ENCODE measurements at places on chromosomes 11 and 22.

DNA sequence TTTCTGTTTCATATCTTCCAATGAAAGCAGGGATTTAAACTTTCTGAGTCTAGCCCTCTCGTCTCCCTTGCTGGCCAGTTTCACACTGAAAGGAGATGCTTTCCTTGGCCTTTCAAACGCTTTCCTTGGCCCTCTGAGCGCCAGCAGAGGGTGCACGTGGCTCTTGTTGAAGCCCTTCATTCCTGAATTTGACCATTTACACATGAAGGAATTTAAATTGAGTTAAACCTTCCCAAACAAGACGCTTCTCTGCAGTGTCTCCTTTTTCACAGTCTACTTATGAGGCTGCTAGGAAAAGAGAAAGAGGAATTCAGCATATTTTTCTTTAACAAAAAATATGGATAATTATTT lies 21.6 kb downstream of the NNMT start:
- no peak for DNase-seq

DNA sequence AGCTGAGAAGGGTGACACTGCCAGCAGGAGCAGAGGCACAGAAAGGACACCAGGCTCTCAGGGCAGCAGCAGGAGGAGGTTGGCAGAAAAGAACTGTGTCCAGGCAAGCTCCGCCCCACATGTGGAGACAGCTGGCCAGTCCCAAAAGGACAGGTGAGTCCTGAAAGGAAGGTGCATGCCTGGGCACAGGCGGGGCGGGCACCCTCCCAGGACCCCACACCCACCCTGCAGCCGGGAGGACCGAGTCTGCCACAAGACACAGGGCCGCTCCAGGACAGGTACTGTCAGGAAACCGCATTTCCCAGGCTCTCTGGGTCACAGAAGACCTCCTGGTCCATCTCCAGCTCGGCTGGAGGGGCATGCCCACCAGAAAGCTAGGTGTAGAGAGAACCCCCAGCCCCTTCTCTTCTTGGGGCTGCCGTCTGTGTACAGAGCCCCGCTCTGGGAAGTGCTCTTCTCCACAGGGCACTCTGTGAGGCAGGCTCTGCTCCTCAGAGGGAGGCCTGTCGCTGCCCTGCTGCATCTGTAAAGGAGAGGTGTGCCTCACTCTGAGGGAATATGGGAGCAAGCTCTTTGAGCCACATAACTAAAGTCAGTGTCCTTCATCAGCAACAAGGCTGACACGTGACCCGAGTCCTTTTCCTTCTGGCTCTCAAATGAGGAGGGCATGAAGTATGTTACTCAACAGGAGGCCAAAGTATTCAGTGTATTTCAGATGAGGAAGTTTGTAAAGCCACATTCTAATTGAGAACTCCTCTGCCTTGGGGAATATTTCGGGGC lies 50.5 kb downstream of the CLTCL1 start:
- no peak for DNase-seq

GRCh38 chr11:92907671-92908070 lies 61.8 kb upstream of the MTNR1B start:
- DNase-seq = no peak

GRCh38 chr11:93196816-93197379 lies 893 bp downstream of the SLC36A4 start:
- peak; percentile 55 for DNase-seq

GRCh38 chr11:117484156-117484555 lies 156.5 kb downstream of the CEP164 start:
- no peak for DNase-seq

DNA sequence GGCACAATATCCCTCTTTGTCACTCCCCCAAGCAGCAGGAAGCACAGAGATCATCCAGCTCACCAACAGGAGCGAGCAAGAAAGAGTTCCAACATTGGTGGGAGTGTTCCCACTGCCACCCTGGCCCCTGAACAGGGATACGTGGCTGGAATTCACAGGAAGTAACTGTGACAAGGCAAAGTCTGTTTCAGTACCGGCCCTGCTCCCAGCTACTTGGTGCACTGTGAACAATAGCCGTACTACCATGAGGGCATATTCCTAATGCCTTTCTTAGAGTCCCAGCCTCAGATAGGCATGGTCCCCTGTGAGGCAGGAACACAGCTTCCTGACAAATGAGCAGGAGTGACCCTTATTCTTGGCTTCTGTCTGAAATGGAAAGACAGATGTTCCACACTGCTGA lies 1.8 kb upstream of the SLC37A2 start:
- no peak for DNase-seq

GRCh38 chr11:44506375-44507016 lies 59.0 kb upstream of the CD82 start:
- DNase-seq = no peak

GRCh38 chr22:42958937-42959336 lies 56.0 kb downstream of the PACSIN2 start:
- no peak for DNase-seq

- DNase-seq = no peak
Measured at GRCh38 chr11:68756171-68756766, 4.9 kb upstream of the TESMIN start.

DNA sequence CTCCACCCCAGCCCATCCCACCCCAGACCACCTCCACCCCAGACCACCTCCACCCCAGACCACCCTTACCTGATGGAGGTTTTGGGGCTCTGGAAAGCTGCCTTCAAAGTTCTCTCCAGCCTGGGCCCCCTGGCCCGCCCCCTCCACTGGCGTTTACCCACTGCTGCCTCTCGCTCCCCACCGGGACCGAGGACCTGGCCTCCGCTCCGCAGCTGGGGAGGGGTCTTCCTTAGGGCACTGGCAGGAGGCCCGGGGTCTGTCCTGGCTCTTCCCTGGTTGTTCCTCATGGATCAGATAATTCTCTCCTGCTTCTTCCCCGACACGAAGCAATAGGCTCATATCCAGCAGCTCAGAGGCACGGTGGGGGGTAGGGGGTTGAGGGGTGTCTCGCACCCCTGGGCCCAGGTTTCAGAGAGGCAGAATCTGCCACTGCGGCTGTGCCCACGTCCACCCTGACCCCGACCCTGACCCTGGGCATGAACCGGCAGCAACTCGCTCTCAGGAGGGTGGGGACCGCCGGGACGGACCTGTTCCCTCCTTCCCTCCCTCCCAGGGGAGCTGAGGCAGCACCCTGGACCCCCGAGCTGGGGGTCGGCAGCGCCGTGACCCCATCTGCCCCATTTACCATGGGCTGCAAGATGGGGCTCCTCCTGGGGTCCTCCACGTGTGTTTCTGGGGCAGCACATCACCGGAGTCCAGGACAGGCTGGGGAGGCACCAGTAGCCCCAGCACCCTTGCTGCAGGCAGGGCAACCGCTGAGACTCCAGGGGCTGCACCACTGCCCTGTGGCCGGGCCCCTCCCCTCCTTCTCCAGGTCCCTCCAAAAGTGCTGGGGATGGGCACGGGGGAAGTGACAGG lies 12.9 kb downstream of the KRTAP5-5 start:
- DNase-seq = no peak

DNA sequence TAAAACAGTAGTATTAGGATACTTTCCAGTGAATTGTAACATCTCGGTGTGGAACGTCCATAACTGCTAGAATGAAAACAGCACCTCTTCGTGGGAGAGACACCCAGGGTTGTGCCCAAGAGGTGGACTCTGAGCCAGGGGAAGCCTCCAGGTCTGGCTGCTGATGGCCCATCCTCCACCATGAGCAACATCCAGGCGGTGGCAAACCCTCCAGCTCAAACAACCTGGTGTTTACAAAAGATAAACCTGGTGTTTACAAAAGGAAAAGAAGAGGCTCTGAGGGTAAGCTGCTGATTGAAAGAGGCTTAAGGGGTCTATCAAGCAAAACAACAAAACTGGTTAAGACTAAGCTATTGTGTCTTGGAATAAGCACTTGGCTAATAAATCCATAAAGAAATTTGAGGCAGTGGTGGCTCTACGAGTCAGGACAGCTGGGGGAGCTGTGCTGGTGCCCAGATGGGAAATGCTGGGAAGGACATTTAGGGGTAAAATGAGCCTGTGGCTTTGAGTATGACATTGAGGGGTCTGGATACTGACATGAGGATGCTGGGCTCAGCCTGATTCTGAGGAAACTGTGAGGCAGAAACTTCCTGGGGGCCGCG lies 909.0 kb downstream of the BRD1 start:
- DNase-seq = no peak

- DNase-seq = peak; percentile 50
Measured at GRCh38 chr11:8219257-8220021, 44.2 kb downstream of the LMO1 start.

DNA sequence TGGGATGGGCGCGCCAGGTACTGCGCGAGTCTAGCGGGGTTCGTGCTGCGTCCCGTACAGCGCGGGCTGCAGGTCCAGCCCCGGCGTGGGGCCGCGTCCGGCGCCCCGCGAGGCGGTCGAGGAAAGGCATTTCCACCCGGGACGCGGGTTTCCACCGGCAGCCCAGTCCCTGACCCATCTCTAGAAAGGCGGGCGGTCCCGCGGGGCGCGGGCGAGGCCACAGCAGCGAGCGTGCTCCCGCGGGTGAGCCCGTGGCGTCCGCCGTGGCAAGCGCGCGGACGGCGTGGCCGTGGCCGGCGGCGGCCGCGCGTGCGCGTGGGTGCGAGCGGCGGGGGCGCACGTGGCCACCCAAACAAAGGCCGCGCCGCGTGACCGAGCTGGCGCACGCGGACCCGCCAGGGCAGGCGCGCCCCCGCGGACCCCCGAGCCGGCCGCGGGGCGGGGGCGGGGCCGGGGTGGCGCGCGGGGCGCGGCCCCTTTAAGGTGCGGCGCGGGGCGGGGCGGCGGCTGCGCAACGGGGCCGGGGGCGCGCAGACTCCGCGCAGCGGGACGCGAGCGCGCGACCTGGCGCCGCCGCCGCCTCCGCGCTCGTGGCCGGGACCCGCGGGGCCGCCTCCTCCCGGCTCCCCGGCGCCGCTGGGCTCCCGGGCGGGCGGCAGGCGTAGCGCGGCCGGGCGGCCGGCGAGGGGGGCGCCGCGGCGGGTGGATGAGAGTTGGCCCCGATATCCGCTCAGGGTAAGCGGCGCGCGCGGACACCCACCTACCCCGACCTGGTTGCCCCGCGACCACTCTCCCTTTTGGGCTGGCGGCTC lies 39.3 kb upstream of the CELSR1 start:
- no peak for DNase-seq

GRCh38 chr11:71097506-71098240 lies 154.7 kb downstream of the SHANK2 start:
- no peak for DNase-seq

DNA sequence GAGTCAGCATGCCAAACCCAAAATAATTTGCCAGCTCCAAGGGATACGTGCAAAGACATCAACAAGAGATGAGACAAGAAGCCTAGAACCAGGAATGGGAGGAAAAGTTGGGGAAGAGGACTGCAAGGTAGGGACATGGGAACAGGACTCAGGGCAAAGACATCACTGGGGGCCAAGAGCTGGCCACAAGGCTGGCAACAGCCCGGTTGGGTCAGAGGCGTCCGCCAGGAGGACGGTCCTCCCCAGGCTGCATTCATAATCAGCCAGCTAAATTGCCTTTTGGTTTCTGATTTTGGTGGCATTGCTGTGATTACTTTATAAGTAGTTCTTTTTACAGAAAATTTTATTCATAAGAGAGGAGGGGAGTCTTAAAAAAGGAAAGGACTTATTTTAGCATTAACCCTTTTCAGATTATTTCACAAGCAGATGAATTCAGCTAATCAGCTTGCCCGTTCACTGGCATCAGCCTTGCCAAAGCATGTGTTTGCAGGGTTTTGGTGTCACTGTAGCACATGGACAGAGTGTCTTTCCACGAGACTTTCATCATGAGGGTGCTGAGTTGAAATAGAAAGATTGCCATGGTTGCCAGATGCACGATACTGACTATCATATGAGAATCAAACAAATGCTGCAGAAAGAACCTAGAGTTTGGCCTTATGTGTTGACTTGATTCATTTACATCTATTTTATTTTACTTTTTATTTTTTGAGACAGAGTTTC lies 23.2 kb upstream of the NAV2 start:
- DNase-seq = no peak

DNA sequence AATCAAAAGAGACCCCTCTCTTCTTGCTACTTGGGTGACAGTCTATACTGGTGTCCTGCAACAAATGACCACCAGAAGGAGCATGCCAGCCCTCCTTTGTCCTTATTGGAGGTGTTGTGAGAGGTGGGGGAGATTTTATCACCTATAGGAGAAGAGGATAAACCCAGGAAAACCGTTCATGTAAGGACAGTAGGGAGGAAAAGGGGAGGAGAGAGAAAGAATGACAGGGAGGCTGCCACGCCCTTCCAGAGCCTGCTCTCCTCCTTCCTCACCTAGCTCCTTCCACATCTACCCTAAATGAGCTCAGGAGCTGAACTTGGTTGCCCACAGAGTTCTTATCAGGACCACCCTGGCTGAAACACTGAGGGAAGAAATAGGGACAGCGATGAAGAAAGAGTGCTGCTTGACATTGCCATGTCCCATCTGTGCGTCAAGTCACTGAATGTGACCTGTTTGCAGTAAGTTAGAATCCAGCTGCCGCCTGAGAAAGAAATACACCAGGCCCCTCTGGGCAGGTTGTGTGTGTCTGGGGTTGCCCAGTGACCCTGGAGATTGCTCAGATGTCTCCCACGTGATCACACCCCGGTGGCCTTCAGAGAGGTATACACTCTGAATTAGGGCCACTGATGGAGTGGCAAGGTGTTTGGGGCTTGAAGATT lies 40.4 kb upstream of the ETS1 start:
- DNase-seq = no peak

DNA sequence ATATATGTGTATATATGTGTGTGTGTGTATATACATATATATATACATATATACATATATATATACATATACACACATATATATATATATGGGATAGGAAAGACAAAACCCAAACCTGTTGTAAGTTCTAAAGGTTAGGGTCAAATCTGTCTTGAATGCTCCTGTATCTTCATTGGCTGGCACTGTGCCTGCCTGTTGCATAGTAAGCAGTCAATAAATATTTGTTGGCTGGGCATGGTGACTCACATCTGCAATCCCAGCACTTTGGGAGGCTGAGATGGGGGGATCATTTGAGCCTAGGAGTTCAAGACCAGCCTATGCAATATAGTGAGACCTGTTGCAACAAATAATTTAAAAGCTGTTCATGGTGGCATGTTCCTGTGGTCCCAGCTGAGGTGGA lies 205.4 kb downstream of the DBX1 start:
- no peak for DNase-seq

GRCh38 chr22:49726701-49727101 lies 101.0 kb downstream of the BRD1 start:
- DNase-seq = peak; percentile 47

DNA sequence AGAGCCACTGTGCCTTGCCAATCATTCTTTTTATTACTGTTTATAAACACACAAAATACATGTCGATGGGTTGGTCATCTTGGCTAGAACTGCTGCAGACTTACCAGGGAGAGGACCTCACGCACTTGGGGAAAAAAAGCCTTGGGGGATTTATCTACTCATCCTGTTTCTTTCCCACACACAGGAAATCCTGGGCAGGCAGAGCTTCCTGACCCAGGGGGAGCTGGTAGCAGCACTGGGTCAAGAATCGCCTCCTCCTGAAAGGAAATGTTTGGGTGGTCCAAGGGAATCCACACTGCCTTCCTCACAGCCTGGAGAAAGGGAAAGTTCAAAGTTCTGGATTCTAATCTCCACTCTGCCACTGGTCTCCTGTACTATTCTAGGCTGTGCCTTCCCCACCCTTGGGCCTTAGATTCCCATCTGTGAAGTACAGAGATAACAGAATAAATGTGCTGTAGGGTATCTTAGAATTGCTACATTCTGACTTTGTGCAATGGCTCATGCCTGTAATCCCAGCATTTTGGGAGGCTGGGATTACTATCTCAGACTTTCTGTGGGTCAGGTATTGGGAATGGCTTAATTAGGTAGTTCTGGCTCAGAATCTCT lies 31.2 kb upstream of the SMTN start:
- no peak for DNase-seq
